NCI-H748 treated with DMSO at 0.1 percent for 48 hours (cell line): ENCODE measurements at places on chromosomes 5 and 9.

- no peak for DNase-seq
Measured at GRCh38 chr9:130022566-130023143, 20.3 kb downstream of the FNBP1 start.

DNA sequence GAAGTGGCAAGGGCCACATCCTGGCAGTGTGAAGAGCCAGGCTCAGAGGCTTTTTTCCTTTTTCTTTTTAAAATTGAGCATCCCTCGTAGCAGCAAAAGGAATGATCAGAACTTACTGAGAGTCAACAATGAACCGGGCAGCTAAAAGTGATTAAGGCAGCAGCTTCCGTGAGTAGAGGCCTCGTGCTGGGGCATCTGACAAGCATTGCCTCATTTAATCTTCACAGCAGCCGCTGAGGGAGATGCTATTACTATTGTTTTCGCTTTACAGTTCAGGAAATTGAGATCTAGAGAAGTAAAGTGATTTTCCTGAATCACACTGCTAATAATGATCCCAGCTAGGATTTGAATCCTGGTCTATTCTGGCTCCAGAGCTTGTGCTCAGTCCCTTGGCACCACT, 30.7 kb upstream of the PTGS1 start:
- no peak for DNase-seq

GRCh38 chr5:149834246-149834855, 104.2 kb downstream of the PPARGC1B start:
- DNase-seq: peak; percentile 50

- DNase-seq: no peak
Measured at GRCh38 chr5:35651002-35651756, 33.5 kb downstream of the SPEF2 start.

- no peak for DNase-seq
Measured at GRCh38 chr9:69946800-69947437, 96.7 kb upstream of the MAMDC2 start.

DNA sequence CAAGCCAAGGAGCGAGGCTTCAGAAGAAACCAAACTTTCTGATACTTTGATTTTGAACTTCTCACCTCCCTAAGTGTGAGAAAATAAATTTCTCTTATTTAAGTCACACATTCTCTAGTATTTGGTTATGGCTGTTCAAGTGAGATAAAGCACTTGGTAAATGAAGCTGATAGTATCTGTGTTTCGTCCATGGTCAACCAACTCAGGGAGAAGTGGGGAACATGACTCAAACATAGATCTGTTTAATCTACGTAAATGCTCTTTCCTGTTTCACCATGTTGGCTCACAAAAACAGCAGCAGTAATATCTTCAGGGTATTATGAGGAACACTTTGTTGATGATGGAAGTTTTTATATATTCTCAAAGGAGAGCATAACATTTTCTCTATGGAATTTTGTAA, 2167.2 kb upstream of the C9orf72 start:
- no peak for DNase-seq

DNA sequence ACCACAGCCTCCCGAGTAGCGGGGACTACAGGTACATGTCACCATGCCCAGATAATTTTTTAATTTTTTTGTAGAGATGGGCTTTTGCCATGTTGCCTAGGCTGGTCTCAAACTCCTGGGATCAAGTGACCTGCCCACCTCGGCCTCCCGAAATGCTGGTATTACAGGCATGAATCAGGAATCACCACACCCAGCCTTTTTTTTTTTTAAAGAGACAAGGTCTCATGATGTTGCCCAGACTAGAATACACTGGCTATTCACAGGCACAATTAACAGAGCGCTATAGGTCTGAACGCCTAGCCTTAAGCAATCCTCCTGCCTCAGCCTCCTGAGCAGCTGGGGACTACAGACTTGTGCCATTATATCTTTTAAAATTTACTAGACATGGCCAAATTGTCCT, 36.1 kb downstream of the GEMIN5 start:
- DNase-seq: no peak

GRCh38 chr5:148014276-148014675, 49.5 kb upstream of the SPINK5 start:
- DNase-seq: no peak

- no peak for DNase-seq
Measured at GRCh38 chr5:72908664-72909063, 47.2 kb upstream of the FCHO2 start.

GRCh38 chr5:43491326-43491725, 7.7 kb upstream of the TMEM267 start:
- no peak for DNase-seq

DNA sequence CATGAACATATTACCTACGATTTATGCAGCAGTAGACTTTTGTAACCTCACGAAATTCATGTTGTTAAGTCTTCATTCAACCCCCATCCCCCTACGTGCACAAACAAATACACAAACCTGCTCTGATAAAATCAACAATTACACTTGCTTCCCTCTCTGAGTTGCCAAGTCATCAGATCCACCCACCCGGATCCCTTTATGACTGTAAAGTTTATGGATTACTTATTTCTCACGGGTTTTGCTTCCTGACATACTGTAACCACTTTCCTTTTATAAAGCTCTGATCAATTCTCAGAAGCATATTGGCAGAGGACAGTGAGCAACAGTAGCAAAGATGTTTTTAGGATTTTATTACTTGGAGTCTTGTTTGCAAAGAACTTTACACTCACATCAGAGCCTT, 70.5 kb downstream of the MLLT3 start:
- DNase-seq: no peak
